ENCODE measurements at places on chromosomes 1 and 21.

- DNase-seq, result no peak
These were observed 65.2 kb downstream of the LRRC8C start for GRCh38 chr1:89698020-89698560.

- no peak for DNase-seq
These were observed 14.5 kb upstream of the TNFRSF1B start for GRCh38 chr1:12152113-12152891.

DNA sequence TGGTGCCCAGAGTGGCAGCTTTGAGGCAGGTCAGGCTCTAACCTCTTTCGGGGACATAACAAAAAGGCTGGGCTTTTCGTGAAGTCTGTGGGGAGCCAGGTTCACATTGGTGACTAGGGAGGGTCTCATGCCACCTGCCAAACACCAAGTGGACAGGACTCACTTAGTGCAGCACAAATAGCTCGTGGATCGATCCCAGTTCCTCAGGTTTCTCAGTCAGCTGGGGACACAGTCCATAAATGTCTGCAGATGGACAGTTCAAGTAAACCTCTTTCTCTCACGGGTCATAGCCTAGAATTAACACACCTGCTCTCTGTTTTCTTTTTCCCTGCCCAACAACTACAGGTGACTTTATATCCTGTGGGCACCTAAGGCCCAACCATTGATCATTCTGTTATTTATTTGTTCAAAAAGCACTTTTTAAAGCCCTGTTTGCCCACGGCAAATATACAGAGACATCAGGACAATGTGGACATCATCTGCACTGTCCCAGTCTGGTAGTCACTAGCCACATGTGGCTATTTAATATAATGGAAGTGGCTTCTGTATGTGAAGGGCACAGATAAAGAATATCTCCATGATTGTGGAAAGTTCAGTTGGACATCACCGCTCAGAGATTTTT is 53.5 kb downstream of the CAPN2 start:
- DNase-seq, result no peak

GRCh38 chr1:61496501-61496900 is 228.4 kb downstream of the TM2D1 start:
- no peak for DNase-seq

- no peak for DNase-seq
These were observed 19.9 kb downstream of the RPL5 start for GRCh38 chr1:92851729-92852128.

DNA sequence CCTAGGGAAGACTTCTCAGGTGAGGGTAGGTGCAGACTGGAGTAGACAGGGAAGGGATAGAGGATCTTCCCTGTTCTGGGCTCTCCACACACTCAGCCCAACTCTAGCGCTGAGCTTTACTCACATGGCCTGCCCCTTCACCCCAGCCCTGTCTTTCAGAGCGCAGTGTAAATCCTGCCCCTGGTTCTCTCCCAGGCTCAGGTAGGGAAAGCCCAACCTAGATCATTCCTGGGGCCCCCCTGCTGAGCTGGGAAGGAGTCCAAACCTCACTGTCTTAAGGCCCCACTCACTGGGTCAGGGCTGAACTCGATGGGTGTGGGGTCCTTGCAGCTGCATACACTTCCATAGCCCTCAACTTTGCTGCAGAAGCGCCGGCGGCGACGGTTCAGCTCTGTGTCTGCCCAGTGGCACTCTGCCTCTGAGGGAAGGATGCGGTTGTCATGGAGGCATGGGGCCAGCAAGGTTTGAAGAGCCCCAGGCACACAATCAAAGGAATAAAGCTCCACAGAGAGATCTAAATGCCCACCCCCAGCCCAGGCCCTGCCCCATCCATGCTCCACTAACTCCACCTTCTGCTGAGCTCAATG is 4.2 kb downstream of the POMGNT1 start:
- DNase-seq, result no peak
